ENCODE measurements at places on chromosomes 12 and 14.

GRCh38 chr12:77940011-77940423 is 109.3 kb downstream of the NAV3 start:
- DNase-seq = no peak

GRCh38 chr12:23611320-23611719 is 338.1 kb downstream of the SOX5 start:
- no peak for DNase-seq

DNA sequence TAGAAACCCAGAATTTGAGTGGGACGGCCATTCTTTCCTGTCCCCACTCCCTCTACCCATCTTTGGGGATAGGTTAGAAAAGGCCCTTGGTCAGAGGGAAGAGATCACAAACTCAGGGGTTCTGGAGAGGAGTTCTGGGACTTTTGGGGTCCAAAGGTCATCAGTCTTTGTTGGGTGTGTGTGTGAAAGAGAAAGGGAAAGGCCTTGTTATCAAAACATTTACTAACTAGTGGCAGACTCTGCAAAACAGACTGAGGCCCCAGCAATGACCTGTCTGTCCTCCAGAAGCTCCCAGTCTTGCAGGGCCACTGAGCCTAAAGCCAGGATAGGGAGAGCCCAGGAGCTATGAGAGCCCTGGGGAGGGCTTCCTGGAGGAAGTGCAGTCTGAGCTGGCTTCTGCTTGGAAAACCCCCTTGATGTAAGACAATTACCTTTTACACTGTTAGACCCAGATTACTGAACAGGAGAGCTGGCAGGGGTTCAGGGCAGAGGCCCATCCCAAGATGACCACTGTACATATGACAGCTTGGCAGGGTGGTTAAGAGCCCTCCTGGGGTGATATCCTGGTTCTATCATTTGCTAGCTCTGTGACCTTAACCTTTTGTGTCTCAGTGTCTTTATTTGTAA is 429.1 kb upstream of the CCDC196 start:
- no peak for DNase-seq

DNA sequence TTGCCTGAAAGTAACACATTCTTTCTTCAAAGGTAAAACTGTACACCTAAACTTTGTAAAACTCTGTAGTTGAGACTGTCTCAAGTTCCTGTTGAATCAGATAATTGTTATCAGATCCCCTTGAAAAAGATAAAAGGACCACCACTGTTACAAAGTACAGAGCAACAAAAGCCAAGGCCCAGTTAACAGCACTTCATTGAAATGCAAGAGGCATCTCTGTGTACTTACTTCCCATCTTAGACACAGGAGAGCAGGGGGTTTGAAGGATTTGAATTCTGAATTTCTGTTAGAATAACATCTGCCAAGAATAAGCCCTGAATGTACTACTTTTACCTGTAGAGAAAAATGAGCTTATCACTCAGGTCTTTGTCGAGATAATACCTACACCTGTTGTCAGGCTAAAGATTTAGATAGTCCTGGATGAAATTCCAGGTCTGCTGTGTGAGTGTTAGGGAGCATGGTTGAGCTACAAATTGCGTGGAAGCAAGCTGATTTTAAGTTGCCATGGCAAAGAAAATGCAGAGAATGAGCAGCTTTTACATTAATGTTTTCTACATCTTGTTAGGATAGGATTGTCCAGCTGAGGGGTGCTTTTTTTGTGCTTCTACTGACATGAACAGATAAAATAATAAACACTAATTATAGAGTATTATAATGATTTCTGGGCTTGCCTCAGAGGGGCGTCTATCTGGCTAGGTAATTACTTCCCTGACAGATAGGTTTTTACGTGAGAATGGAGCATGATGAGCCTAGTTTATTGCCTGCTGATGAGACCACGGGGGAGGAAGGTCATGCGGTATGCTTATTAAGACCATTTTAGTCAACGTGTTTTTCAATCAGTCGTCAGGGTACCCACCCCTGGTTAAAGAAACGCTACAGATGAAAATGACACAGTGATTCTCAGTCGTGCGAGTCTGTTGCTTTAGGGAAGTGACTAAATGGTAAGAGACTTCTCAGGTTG is 309.2 kb downstream of the PAWR start:
- no peak for DNase-seq

GRCh38 chr12:124953689-124954405 is 35.1 kb downstream of the DHX37 start:
- DNase-seq = no peak

DNA sequence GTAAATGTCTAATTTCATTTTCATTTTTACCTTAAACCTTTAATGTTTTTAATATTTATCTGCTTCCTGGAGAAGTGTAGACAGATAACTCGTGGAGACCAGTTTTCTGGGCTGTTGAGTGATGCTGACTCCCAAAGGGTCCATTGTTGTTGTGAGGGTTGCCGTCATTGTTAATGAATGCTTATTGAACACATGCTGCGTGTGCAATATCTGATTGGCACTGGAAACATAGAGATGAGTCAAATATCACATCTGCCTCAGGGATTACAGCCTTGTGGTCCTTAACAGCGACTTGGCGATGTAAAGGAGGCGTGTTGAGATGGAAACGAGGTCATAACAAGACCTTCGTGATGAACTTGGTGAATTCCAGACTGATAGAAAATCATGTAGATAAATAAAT is 85.9 kb downstream of the FBXW8 start:
- DNase-seq = no peak

GRCh38 chr14:20180486-20180885 is 10.2 kb upstream of the OR11G2 start:
- DNase-seq = no peak

DNA sequence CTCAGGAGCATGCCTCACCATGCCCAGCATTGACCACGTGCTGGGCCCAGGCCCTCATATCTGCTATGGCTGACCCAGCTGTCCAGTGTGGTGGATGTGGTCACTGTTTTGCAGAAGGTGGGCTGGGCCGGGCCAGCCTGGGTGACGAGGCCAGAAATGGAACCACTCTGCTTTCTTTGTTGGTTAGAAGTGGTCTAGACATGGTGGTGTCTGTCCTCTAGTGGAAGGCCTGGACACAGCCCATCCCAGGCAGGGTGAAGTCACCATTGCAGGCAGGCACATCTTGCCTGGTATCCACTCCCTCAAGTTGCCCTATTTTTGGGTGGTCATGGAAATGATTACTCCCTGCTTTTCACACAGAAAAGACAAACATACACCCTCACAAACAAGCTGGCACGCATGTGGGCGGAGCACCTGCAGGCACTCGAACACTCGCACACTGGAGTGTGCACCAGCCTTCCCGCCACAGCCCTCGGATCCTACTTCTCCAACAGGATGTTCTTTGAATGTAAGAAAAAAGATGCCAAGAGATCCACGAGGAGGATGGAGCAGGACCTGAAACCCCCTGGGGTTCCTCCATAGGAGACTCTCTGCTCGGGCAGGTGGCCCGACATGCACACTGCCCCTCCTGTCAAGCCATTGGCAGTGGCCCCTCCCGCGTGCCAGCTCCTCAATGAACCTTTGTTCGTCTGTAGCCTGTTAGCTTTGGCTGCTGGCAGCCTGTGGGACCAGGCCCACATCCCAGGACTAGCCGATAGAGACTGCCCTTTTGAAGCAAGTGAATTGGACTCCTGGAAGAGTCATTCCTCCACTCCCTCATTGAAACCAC is 38.4 kb downstream of the MLXIP start:
- peak; percentile 90 for DNase-seq

GRCh38 chr12:90124914-90125313 is 416.3 kb upstream of the ATP2B1 start:
- no peak for DNase-seq

DNA sequence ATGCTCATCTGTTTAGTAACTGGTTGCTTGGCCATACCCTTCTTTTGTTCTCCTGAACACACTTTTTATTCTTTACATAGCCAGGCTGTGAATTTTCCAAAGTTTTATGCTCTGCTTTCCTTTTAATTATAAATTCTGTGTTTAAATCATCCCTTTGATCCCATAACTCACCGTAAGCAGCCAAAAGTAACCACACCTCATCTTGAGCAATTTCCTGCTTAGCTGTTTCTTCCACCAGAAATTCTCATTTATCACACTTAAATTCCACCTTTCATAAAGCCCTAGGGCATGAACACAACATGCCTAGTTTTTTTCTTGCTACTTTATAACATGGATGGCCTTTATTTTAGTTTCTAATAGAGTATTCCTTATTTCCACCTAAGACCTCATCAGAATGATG is 510.7 kb downstream of the C12orf50 start:
- DNase-seq = no peak

DNA sequence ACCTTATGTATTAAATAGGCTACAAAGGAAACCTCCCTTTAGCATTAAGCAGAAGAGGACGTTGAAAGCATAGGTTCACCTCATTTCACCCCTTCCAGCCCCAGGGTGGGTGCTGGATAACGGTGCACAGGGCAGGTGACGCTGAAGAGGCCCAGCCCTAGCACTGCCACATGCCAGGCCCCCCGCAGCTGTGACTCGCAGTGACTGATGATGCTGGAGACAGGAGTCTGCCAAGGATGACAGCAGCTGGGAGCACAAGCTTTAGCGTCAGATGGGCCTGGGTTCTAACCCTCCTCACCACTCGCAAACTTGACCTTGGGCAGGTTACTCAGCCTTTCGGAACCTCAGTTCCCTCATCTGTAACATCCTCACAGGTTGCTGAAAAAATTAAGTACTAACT is 76.7 kb downstream of the TBK1 start:
- DNase-seq = no peak

DNA sequence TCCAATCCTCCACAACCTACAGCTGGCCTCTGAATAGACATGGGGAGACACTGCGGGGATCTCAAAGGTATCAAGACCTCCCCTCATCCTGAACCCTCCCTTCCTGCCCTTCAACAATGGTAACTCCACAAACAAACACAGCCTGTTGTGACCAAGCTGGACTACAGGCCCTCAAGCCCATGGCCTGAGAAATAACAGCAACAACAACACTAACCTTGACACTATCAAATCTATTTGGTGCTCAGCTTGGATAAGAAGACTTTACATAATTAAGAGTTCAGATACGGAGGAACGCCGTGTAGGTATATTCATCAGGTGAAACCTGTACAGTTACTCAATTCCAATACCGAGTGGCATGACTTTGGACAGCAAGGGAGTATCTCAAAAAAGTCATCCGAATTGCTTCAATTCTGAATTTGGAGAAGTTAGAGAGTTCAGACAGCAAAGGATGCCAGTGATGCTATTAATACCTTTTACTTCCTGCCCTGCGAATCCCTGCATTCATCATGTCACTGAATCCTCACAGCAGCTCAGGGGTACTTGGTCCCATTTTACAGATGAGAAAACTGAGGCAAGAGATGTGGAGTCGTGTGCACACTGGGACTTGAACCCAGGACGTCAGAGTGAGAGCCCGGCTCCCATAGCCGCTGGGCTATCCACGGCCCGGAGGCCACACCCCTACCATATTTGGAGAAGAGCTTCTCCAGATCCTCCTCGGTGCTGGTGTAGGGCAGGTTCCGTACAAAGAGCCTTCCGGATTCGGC is 17.8 kb downstream of the RBM19 start:
- DNase-seq = no peak

DNA sequence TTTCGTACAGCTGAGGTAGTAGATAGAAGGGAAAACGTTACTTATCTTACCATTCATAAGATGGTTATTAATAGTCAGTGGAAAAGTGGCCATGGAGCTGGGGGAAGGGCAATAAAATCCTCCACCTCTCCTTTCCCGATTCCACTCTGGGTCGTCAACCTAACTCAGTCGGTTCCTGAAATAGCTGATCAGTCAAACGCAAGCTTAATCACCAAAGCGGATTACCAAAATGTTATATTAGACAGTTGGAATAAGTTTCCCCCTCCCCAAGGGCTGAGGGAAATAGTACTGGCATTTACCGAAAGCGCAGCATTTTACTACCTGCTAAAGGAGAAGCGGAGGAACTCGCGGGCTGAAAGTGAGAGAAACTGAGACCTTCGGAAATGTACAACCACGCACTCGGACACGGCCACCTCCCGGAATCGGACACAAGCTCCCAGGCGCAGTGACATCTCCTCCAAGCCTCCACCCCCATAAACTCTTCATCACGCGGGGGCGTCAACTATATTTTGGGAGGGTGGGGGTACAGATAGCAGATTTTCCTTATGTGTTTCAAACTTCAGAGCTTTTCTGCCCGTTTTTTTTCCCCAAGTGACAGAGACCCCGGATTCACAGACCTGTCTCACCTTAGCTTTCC is 1.2 kb downstream of the PPM1H start:
- peak; percentile 24 for DNase-seq

DNA sequence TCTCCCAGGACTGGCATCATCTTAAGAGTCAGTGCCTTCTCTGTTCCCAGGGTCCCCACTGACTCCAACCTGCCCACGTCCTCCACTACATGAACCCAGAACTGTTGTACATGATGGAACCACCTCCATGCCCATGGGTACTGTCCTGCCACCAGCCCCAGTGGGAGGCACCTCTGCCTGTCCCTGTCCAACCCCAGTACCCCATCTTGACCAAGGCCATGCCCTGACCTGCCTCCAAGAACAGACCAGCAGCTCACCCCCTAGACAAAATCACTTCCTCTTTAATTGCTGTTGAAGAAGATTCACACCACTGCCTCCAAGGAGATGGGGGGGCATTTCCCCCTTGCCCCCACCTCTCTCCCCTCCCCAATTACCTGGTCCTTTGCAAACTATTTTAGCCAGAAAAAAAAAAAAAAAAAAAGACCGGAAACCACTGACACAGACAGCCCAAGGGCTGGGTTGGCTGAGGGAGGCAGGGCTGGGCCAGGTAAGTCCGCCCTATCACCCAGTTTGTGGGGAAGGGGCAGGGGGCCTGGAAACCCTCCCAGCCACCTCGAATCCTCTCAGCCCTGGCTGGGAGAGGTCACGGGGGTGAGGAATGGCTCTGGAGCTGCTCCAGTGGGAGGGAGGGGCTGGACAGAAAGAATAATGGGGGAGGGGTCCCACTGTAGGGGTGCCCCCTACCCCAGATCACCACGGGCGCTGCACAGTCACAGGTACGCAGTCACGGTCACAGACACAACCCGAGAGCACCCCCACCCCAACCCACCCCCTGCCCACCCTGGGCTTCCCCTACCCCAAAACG is 13.4 kb downstream of the AGAP2 start:
- no peak for DNase-seq

DNA sequence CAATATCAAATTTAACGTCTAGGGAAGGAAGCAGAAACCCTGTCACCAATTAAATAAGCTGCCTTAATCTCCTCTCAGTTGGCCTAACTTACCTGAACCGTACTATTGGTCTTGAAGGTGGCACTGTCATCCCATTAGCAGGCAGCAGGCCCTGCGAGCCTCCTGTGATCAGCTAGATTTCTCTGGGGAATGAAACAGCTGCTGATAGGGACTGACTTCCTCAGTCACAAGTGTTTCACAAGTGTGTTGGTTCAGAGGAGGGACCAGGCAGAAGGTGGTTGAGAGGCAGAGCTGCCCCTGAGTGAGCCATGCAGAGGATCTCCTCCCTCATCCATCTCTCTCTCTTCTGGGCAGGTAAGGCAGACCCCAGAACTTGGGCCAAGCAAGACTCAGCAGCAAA is 166.8 kb downstream of the DAD1 start:
- DNase-seq = no peak

DNA sequence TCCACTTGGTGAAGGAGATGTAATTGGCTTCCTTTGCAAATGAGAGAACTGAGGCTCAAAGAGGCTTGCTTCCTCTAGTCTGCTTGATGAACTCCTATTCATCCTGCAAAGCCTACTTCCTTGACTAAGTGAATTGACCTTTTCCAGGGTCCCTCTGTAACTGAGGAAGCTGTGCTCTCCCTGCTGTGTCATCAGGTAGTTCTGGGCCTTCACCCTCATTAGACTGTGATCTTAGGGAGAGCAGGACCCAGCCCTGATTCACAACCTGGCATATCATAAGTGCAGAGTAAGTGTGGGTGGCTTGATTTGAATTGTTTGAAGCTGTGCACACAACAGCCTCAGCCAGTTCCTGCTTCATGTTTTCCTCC is 16.3 kb downstream of the ASB2 start:
- DNase-seq = no peak

GRCh38 chr14:95545515-95546168 is 10.8 kb downstream of the GLRX5 start:
- no peak for DNase-seq
